ENCODE measurements at places on chromosomes 12 and 14. TPM values are rescaled to one million over a fixed set of nuclear protein-coding genes. Genes with fewer than 3 reads are reported as not detected.

NPFF gene
- not detected for total RNA-seq

MUCL1 gene
- not detected for total RNA-seq

BDKRB2 gene
- 9.6 TPM for total RNA-seq

RBMS2 gene
- 101 TPM for total RNA-seq

ANO4 gene
- total RNA-seq = not detected

GRCh38 chr12:12003609-12004008, 67.1 kb upstream of the BCL2L14 start:
- no peak overlapping the region for H3K27ac ChIP-seq
- no peak overlapping the region for H3K4me3 ChIP-seq
- no peaks in the 10 kb centered on the region for H3K36me3 ChIP-seq
- DNase-seq = no peak
- peaks cover 23% of the 10 kb centered on the region for H3K27me3 ChIP-seq
- peaks cover 30% of the 10 kb centered on the region for H3K4me1 ChIP-seq

GRCh38 chr14:58280954-58281787, 17.2 kb upstream of the ARID4A start:
- peak; percentile 97 for DNase-seq
- H3K4me3 ChIP-seq = peak overlapping the region; percentile 82
- H3K36me3 ChIP-seq = peaks cover 45% of the 10 kb centered on the region
- peaks cover 57% of the 10 kb centered on the region for H3K4me1 ChIP-seq
- peaks cover 6% of the 10 kb centered on the region for H3K27me3 ChIP-seq

DNA sequence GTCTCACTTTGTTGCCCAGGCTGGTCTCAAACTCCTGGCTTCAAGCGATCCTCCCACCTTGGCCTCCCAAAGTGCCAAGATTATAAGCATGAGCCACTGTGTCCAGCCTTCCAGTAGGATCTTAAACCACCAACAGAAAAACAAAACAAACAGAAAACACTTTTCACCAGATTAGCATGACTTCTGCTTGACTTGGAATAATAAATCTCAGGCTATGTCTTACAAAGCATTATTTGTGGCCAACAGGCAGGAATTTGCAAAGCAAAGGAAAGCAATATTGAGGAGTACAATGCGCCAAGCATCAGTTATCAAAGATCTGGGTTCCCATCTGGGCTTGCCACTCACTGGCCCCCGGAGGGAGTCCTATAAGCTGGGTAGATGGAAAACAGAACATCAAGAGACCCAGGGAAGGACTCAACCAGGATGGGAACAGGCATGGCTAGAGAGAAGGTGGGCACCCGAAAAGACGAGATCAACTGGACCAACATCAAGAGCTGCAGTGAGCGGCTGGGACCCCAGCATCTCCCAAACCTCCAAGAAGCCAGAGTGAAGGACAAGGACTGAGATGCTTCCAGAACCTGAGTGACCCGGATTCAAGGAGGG, 101.2 kb downstream of the TMEM30B start:
- peaks cover 2% of the 10 kb centered on the region for H3K27me3 ChIP-seq
- H3K4me3 ChIP-seq = no peak overlapping the region
- peaks cover 6% of the 10 kb centered on the region for H3K36me3 ChIP-seq
- peak; percentile 46 for DNase-seq
- peaks cover 70% of the 10 kb centered on the region for H3K4me1 ChIP-seq

GRCh38 chr12:116837097-116837496, 44.1 kb downstream of the HRK start:
- H3K4me3 ChIP-seq = no peak overlapping the region
- H3K27ac ChIP-seq = no peak overlapping the region
- no peaks in the 10 kb centered on the region for H3K36me3 ChIP-seq
- H3K27me3 ChIP-seq = no peaks in the 10 kb centered on the region
- DNase-seq = no peak
- H3K4me1 ChIP-seq = peaks cover 7% of the 10 kb centered on the region

GRCh38 chr14:74675219-74675618, 37.7 kb downstream of the AREL1 start:
- H3K4me1 ChIP-seq = peaks cover 27% of the 10 kb centered on the region
- no peak for DNase-seq
- H3K27ac ChIP-seq = no peak overlapping the region
- H3K36me3 ChIP-seq = peaks cover 40% of the 10 kb centered on the region
- H3K4me3 ChIP-seq = no peak overlapping the region

GRCh38 chr12:2498964-2499500, 295.7 kb upstream of the FKBP4 start:
- DNase-seq = no peak
- no peak overlapping the region for H3K4me3 ChIP-seq
- no peaks in the 10 kb centered on the region for H3K4me1 ChIP-seq
- 0 out of 2 replicates have a peak, but pooled peaks cover 5% of the 10 kb centered on the region for H3K36me3 ChIP-seq
- H3K27me3 ChIP-seq = no peaks in the 10 kb centered on the region

DNA sequence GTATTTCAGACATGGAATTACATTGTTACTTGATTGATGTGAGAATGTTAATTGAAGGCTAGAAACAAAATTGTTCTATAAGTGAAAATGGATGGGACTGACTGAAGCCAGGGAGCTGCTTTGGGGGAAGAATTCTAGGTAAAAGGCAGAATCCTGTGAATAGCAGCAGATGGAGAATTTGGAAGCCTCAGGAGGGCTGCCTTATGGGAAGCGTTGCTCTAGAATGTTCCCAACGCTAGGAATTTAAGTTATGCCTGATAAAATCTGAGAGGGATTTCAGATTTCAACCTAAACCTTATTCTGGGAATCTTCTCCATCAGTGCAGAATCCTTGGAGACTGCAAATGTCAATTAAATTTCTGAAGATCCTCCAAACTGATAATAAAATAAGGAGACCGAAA, 858.2 kb upstream of the FLRT2 start:
- H3K4me3 ChIP-seq = no peak overlapping the region
- H3K36me3 ChIP-seq = no peaks in the 10 kb centered on the region
- H3K27me3 ChIP-seq = no peaks in the 10 kb centered on the region

- peaks cover 9% of the 10 kb centered on the region for H3K27me3 ChIP-seq
- H3K36me3 ChIP-seq = no peaks in the 10 kb centered on the region
- peak; percentile 31 for DNase-seq
- H3K4me3 ChIP-seq = no peak overlapping the region
Observed at GRCh38 chr14:34098045-34098984, 147.4 kb upstream of the EGLN3 start.

DNA sequence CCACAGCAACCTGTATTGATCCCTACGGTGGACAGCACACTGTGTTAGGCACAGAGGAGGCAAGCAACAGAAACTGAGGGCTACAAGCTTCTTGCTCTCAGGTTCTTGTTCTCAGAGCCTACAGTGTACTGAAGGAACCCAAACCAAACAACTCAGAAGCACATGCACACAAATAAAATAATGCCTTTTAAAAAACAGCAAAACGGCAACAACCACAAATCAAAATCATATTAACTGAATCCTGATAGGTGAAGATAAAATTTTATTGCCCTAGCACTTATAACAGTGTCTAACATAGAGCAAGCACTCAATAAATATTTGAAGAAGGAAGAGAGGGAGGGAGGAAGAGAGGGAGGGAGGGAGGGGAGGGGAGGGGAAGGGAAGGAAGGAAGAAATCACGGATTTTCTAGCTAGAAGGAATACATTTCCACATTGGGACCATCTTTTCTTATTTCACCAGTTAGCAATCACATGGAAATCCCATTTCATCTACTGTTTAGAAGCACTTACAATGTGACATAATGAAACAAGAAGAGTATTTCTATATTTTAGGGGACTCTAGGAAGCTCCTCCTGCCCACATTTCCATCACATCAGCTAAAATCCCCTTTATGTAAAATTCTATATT, 27.2 kb downstream of the DMAC2L start:
- no peak overlapping the region for H3K27ac ChIP-seq
- no peaks in the 10 kb centered on the region for H3K36me3 ChIP-seq
- no peaks in the 10 kb centered on the region for H3K27me3 ChIP-seq
- no peak overlapping the region for H3K4me3 ChIP-seq

Data from HFFc6 (cell line).